ENCODE measurements at places on chromosomes 6 and 20.

DNA sequence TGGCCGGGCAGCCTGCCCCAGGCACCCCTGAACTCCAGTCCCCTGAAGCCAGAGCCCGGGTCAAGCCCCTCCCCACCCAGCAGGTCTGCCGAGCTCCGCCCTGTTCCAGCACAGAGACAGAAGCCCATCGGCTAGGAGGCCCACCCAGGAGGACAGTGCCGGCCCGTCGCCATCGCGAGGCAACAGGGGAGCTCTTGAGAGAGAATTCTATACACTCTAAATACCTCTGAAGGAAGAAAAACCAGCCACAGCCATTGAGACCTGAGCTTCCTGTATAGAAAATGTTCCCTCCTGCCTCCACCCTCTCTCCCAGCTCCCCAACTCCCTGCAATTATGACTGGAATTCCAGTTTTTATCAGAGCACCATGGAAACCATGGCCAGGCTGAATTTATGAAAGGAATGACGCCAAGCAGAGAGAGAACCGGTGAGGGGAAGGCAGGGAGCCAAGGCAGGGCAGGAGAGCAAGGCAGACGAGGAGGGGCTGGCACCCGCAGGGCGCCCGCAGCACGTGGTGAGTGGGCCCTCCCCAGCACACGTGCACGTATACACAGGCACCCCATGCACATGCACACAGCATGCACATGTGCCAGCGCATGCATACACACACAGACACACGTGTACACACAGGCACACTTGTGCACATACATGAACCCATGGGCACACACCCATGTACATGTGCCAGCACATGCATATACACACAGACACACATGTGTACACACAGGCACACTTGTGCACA, 27.6 kb upstream of the MRGBP start:
- DNase-seq = no peak

DNA sequence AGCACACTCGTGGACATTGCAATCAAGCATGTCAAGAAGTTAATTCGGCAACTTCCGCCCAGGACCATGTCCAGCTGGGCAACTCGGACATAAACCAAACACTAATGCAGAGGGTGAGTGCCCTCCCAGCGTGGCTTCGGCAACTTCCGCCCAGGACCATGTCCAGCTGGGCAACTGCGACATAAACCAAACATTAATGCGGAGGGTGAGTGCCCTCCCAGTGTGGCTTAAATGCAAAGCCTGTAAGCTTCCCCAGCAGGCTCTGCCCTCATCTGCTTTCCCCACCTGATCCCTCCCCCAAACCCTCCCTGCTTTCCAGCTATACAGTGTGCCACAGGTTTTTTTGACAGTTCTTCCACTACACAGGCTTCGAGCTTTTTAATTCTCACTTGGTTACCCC, 143.4 kb downstream of the PXDC1 start:
- no peak for DNase-seq

DNA sequence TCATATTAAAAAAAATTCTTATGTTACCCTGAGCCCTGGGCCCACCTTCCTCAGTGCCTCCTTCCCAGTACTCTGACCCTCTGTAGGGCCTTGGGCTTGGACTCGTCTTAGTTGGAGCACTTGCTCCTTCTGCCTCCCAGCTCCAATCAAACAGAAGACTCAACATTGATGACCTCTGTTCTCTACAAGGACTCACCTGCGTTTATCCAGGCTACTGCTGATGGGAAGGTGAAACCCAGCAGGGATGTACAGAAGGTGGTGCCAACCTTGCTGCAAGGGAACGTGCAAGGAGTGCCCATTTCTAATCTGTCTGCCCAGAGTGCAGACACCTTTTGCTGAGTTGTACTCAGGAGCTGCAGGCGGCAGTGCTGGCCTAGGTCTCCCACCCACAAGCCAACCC, 38.9 kb downstream of the FYN start:
- DNase-seq = no peak

GRCh38 chr6:45587229-45588060, 209.7 kb upstream of the SUPT3H start:
- no peak for DNase-seq

GRCh38 chr6:44128020-44128917, 915 bp downstream of the TMEM63B start:
- peak; percentile 79 for DNase-seq

- DNase-seq = no peak
Observed at GRCh38 chr6:10723567-10723881, 654 bp downstream of the TMEM14C start.

DNA sequence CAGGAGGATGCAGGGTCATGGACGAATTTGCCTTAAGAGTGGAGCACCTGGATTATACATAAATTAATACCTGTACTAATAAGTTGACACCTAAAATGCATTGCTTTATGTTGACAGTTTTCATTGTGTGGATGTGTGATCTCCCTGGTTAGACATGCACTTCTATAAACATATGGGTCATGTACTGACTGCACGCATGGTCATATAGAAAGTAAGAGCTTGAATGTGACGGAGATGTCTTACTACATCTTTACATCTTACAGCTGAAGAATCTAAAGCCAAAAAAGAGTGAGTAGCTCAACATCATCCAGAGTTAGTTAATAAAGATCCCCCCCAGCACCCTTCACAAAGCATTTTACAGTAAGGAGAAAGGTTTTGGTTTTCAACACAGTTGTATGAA, 408.4 kb upstream of the JARID2 start:
- DNase-seq = no peak

DNA sequence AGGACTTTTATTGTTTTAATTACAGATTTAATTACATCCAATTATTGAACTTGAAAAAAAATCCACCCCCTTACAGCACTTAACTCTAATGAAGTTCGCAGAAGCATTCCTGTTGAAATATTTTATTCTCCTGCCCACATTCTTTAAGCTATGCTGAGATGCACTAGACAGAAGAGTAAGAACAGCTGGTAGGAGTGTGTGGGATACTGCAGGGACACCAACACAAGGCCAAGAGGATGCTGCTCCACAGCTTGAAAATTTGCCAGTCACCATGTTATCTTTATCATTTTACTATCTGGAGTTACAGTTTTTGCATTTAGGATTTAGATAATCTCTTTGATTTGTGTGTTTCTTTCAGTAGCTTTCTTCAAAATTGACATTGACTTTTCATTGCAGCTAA, 180.7 kb downstream of the EPHA7 start:
- no peak for DNase-seq

- no peak for DNase-seq
Observed at GRCh38 chr6:34315780-34316179, 67.0 kb upstream of the SMIM29 start.

DNA sequence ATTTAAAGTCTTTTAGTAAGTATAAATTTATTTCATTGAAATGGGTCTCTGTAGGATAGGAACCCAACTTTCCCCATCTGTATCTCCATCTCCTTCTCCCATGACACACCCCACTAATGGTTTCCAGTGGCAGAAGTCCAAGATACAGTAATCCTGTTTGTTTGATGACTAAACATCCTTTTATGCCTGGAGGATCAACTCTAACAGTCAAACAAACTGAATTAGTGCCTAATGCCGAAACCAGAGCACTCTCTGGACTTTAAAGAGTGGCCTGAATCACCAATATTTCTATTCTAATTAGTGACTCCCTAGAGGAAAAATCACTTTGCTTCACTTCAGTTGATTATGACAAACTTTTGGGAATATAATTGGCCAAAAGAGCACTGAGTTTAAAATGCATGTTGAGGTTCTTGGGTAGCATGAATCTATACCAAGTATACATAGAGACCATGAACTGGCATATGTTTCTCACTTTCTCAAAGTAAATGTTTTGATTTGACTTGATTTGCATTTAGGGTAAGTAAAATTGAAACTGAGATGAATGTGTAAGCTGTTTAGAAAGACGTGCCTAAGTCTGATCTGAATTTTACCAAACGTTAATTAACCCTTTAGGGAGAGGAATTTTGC, 776.4 kb upstream of the NRSN1 start:
- DNase-seq = no peak

DNA sequence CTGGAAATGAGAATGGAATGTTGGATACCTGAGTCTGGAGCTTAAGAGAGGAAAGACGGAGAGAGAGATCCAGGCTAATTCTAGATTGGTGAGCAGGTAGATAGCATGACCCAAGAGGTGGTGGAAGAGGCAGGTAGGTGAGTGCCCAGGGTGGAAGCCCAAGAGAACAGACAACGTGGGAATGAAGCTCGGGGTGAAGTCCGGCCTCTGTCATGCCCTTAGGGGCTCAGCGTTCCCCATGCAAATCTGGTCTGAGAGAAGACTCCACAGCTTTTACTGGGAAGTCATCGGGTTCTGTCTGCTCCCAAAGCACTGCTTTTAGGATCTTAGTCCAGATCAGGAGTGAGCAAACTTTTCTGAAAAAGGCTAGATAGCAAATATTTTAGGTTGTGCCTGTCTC, 3.6 kb downstream of the NELFCD start:
- peak; percentile 39 for DNase-seq

- DNase-seq = no peak
Observed at GRCh38 chr6:48087448-48087847, 23.5 kb downstream of the PTCHD4 start.

DNA sequence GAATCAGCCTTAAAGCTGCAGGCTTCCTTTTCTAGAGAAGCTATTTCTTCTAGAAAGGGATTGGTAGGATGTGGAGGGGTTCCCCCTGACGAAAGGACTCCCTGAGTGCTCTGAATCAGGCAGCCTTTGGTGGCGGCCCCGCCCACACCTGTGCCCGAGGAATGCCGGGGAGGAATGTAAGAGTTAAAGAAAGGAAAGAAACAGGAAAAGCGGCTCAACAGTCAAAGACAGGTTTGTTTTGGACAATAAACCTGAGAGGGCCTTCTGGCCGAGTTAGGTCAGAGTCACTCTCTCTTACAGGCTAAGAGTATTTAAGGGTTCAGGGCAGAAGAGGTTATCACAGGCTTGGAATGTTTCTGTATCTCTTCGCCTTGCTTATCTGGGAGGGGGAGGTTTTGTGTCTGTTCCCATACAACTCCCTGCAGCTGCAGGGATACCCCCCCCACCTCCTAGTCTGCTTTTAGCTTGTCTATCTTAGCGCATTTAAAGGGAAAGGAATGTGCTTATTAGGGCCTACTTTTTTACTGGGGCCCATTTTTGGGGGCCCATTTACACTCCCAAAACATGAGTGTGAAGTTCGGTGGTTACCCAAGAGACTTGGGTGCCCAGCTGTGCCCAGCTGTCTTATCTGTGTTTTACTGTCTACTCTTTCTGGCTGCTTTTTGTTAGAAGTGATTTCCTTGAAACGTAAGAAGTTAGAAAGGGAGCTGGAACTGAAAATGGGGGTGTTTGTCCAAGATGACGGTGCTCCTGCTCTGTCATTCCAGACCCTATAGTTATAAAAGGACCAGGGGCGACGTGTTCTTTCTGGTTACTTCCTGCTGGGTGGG, 32.8 kb downstream of the DYNLT1 start:
- DNase-seq = no peak

DNA sequence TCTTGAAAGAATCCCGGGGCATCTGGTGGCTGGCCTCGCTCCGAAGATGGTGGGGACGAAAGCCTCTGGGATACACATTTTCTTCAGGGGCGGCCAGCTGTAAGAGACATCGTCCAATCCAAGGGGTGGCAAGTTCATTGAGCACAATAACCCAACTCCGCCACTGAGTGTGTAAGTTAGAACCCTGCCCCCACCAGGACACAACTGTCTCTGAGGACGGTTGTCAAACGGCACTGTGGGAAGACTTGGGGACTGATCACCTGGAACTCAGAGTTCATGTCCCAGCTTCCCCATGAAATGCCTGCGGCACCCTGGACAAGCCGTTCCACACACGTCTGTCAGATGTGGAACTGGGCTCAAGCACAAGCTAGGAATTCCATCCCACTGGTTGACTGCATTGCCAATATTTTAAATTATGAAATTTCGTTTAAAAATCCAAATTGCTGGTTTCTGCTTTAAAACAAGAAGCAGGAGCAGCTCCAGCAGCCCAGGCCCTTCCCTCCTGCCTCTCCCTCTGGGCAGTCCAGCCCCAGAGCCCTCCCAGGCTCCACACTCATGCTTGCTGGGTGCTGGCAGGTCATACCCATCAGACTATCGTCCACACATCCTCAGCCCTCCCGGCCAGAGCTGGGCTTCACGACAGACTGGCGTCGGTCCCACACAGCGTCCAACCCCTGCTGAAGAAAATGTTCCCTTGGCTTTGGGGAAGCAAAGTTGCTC, 80.9 kb upstream of the AFDN start:
- peak; percentile 77 for DNase-seq

DNA sequence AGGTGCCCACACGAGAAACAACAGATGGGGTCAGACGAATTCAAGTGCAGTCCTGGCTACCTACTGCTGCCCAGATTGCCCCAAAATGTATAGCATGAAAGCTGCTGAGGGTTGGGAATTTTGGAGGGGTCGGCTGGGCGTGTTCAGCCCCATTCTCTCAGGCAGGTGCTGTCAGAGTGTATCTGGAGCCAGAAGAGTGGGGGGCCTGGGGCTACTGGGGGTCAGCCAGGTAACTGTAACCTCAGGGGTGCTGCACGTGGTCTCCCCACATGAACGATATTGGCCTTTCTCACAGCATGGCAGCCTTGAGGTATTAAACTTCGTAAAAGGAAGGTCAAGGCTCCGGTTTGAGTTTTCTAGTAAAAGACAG, 14.6 kb downstream of the SYNDIG1 start:
- DNase-seq = no peak

DNA sequence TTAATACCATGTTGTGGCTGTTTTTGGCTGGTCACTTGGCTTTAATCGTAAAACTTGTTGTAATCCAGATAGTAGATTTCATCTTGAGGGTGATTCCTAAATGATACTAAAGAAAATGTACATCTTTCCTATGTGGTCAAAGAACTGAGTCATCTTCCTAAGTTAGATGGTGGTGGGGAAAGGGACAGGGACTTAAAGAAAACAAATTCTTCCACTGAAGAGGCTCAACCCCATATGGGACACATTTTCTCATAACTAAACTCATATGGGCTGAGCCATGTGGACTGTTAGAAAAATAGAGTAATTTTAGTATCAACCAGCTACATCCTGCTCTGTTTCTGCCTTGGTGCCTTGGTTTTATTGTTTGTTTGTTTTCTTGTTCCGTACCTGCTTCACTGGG, 155.8 kb downstream of the TSHZ2 start:
- DNase-seq = no peak

DNA sequence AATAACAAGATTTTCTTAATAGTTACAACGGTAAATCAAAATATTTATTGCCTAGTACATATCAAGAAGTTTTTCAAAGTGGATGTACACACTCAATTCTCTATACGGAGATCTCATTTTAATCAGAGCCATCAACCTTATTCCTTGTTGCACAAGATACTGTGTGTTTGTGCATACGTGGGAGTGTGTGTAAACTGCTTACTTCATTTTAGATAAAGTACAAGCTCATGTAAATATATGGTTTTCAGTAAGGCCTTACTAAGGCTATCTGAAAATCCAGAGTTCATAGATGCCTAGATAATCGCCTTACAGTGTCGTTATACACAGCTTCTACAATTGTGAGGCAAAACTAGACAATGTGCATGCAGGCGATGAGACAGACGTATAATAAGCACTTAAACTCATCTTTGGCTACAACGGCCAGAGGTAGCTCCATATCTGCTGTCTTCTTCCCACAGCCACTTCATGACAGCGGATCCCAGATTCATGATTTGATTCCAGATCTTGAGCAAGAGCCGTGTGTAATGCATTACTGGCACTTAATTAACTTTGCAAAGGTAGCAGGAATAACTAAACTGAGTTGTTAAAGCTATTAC, 2.5 kb downstream of the PERP start:
- DNase-seq = no peak

- DNase-seq = no peak
Observed at GRCh38 chr6:49328051-49328744, 134.9 kb downstream of the MMUT start.
